ENCODE measurements at places on chromosomes 5 and 9.

DNA sequence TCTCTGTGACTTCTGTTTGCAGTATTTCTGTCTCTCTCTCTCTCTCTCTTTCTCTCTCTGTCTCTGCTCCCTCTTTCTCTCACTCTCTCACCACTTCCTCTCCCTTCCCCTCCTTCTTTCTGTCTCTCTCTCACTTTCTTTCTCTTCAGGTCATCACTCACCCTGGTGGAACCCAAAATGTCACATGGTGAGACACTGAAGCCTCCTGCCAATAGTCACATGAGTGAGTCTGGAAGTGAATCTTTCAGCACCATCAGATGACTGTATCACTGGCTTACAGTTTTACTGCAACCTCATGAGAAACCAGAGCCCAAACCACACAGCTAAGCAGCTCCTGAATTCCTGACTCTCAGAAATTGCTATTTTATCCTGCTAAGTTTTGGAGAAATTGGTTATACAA lies 414.6 kb downstream of the CAAP1 start:
- DNase-seq, result no peak

GRCh38 chr5:170655920-170656319 lies 127.6 kb upstream of the GABRP start:
- no peak for DNase-seq

DNA sequence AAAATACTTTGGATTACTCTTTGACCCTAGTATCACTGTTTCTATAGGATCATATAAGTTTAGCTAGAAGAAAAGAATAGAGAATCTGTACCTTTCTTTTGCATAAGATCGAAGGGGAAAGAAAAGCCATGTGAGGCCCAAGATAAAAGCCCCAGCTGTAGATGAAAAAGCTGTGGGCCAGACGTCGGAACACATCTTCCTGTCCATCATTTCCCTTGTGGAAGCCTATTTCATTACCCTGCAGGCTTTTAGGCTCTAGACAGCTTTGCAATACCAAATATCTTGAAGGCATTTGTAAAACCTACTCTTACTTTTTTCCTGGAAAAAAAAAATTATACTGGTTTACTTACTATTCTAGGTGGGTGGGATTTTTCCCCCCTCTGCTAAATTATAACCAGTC lies 10.0 kb downstream of the PALM2AKAP2 start:
- DNase-seq, result no peak

- DNase-seq, result no peak
Measured at GRCh38 chr5:107518616-107519015, 152.1 kb downstream of the EFNA5 start.

- no peak for DNase-seq
Measured at GRCh38 chr9:93111001-93111370, 15.0 kb downstream of the CARD19 start.

DNA sequence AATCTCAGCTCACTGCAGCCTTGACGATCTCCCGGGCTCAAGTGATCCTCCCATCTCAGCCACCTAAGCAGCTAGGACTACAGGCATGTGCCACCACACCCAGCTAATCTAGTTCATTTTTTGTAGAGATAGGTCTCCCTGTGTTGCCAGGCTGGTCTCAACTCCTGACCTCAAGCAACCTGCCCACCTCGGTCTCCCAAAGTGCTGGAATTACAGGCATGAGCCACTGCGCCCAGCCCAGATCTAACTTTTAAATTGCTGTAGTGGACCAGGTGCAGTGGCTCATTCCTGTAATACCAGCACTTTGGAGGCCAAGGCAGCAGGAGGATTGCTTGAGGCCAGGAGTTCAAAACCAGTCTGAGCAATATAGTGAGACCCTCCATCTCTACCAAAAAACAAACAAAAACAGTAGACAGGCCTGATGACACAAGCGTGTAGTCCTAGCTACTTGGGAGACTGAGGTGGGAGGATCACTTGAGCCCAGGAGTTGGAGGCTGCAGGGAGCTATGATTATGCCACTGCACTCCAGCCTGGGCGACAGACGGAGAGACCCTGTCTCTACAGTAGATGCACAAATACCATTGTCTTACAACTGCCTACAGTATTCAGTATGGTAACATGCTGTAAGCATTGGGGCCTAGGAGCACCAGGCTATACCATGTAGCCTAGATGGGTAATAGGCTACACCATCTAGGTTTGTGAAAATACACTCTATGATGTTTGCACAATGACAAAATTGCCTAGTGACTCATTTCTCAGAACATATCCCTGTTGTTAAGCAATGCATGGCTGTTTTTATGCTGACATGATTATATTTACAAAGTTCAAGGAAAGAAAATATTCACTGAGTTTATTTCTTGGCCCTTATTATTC lies 1.5 kb upstream of the SIT1 start:
- no peak for DNase-seq

- no peak for DNase-seq
Measured at GRCh38 chr5:147558826-147559225, 49.0 kb upstream of the DPYSL3 start.

- no peak for DNase-seq
Measured at GRCh38 chr9:16106021-16106571, 553.3 kb downstream of the CCDC171 start.

- DNase-seq, result no peak
Measured at GRCh38 chr5:17056141-17056631, 120.1 kb upstream of the MYO10 start.

DNA sequence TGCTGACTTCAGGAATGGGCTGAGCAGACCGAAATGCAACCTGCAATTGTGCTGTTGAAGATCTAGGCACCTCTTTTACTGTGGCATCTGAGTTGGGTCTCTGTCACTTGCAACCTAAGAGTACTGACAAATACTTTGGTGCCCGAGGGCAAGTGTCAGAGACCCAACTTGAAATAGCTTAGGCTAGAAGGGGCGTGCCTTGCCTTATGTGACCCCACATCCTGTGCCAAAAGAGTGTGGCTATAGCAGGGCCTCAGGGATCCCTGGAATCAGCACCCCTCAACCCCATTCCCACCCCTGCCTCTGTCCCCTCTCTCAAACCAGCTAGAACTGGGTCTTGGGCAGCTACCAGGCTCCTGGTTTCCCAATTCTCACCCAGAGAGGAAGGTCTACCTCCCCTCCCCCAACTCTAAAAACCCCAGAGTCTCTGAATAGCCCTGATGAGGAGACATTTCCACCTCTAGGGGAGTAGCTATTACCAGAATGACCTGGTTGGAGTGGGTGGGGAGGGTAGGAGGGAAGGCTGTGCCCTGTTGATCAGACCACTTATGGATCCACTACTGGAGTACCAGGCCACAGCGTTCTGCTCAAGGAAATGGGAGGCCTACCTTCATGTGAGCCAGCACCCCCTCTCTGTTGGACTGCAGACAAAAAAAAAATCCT lies 17.5 kb downstream of the RAI14 start:
- no peak for DNase-seq

DNA sequence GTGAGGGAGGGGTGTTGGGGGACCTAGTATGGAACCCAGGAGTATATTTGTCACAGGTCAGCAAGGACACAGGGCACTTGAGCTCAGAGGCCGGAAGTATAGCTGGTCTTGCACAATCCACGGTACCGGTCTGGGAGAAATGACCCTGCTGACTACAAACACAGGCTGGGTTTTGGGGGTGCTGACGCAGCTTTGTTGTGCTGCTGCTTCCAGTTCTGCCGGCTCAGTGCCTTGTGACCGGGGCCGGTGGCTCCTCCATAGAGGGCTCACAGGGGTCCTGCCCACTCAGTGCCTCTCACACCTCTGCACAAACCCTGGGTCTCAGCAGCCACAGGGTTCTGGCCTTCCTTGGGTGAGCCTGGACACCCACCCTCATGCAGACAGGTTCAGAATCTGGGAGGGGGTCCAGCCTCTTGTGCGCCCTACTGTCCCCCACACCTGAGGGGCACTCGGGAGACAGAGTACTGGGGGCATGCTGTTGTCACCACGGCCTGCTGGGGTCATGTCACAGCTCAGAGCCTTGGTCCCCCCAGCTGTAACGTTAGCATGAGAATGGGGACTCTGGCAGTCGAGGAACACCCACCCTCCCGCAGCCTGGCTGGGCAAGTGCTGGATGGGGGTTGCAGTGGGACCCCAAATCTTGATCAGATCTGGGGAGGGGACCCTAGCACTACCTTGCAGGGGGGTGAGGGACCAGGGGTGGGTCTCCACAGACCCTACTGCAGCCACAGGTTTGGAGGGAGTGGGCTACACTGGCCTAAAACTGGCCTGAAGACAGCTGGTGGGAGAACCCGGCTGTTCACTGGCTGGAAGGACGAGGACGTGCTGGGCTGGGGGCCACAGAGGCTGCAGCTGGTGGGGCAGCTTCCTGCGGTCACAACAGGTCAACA lies 17.7 kb downstream of the NINJ1 start:
- no peak for DNase-seq

DNA sequence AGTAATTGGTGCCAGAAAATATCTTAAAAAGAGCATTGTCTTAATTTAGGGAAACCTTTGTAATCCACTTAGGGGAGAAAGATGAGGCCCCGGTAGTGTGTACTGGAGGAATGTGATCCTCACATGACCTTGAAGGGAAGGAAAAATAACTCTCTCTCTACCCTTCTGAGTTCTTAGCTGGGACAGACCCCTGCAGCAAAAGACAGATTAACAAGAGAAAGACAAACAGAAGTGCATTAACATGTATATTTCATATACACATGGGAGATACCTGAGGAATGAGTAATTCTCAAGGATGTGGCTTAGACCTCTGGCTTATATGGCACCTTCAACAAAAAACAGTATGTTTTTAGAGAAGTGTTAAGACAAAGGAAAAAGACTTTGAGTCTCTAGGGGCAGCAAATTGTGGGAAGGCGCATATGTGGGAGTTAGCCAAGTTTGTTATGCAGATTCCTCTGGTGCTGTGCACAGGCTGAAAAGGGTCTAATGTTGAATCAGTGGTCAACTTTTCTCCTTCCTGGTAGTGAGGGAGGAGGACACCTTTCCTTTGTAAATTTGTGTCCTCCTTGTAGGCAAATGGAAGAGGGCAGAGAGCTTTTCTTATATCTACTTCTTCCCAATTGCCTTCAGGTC lies 138.8 kb downstream of the LRRC70 start:
- DNase-seq, result no peak

DNA sequence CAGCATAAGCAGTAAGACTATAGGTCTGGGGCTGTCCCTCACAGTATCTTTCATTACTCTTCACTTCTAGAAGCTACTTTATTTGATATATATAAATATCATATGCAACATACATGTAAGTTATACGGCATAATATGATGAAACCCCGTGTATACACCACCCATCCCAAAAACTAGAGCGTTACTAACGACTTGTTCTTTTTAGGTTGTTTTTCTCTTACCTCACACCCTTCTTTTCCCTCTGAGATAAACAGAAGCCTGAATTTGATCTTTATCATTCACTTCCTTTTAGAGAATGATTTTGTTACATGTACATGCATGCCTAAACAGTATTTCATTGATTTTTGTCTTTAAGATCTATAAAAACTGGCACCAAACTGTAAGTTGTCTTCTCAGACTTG lies 3.7 kb downstream of the TRMO start:
- no peak for DNase-seq

DNA sequence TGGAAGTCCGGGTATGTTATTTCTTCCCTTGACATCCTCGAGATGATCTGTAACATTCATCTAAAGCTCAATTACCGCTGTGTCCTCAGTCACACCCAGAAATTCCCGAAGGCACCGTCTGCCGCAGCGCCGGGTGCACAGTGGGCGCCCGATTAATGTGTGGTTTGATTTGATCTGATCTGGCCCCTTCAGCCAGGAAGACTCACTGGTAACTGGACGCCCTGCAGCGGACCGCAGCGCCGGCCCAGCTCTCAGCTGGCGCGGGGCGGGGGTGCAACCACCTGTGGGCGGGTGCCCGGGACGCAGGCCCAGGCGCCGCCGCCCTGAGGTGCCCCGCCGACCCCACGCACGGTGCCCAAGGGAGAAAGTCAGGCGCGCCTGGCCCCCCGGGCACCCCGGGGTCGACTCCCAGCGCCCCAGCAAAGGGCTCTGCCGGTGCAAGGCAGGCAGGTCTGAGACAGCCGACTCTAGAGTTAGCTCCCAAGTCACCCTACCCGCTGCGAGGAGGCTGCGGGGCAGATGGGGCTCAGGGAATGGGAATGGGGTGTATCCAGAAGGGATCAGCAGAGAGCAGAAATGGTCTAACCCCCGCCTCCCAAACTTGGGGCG lies 1.7 kb downstream of the EPB41L4B start:
- DNase-seq, result peak; percentile 37

GRCh38 chr5:135053989-135054388 lies 20.0 kb upstream of the PITX1 start:
- DNase-seq, result no peak

DNA sequence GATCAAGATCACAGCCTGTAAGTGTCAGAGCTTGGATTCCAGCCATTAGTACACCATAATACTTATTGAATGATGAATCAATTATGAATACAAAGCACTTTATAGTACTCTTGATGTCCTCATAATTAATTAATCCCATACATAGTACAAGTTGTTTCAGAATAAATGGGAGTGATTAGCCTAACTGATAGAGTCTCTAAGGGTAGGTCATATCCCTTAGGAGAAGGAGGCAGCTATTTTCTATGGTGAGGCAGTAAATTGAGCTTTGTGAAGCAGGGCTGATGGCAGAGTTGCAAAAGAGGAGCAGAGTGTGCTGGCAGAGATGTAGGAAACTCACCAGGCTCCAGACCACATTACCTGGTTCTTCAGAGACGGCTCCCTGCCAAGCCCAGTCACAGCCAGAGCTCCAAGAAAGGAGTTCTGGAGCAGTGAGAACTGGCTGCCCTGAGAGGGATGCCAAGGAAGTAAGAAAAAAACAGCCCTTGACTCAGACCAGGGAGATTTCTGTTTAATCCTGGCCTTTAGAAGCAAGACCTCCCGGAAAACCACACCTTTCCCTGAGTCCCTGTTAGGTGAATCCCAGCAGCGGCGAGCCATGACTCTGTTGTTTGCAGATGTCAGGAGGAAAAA lies 112.9 kb downstream of the SH3TC2 start:
- no peak for DNase-seq

GRCh38 chr5:108726446-108727235 lies 21.1 kb upstream of the FER start:
- no peak for DNase-seq

- DNase-seq, result no peak
Measured at GRCh38 chr5:891837-892393, 686 bp downstream of the BRD9 start.

- DNase-seq, result no peak
Measured at GRCh38 chr9:126756876-126757415, 47.9 kb upstream of the ZBTB43 start.

GRCh38 chr5:109253262-109253661 lies 156.5 kb downstream of the PJA2 start:
- DNase-seq, result no peak

DNA sequence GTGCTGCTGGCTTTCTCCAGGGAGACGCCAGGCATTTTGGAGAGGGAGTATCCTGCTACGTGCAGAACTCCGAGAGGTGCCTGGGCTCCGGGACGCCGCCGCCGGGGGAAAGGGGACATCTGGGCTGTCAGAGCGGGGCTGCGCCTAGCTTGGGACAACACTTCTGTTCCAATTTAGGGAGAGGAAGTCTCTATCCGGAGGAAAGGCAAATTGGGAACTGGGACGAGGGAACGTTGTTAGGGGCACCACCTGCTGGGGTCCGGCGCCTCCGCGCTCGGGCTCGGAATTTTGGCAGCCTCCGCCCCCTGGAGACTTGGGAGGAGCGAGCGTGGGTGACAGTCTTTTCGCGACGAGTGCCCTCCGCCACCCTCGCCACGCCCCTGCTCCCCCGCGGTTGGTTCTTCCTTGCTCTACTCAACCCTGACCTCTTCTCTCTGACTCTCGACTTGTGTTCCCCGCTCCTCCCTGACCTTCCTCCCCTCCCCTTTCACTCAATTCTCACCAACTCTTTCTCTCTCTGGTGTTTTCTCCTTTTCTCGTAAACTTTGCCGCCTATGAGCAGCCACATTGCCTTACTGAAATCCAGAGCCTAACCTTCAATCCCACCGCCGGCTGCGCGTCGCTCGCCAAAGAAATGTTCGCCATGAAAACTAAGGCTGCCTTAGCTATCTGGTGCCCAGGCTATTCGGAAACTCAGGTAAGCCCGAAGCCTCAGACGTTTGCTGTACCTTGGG lies 1.6 kb downstream of the TSLP start:
- DNase-seq, result peak; percentile 21

All from NCI-H510A (cell line).